Activated CD8-positive, alpha-beta T cell treated with anti-CD3 and anti-CD28 coated beads, Interleukin-2, amount 10 ng/mL, durations not matched to agents 7 days and 5 days (primary cell): ENCODE measurements at places on chromosomes 12 and 14. TPM values are rescaled to one million over a fixed set of nuclear protein-coding genes. Genes with fewer than 3 reads are reported as not detected.

The ARF3 gene
- 108 TPM for total RNA-seq

The FOXG1 gene
- not detected for total RNA-seq

DNA sequence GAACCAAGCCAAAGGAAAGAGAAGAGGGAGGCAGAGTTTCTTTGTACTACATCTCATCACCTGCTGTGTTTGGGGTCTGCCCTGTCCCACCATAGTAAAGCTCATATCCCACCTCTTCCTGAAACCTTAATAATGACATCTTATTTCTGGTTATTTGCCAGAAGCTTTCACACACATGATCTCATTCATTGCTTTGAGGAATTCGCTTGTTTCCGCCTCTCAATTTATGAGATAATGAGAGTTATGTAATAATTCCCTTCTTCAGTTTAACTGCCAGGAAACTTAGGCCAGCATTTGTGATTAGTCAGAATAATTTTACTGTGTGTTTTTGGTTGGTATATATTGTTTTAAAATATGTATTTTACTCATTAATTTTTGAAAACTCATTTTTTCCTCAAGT is 205.2 kb downstream of the CACNA1C start:
- DNase-seq: no peak

- DNase-seq: peak; percentile 27
Observed at GRCh38 chr14:100223332-100224201, 15.4 kb upstream of the YY1 start.

The SSPN gene
- total RNA-seq: not detected

- DNase-seq: no peak
Observed at GRCh38 chr12:42444192-42444943, 118.4 kb downstream of the PPHLN1 start.

GRCh38 chr14:60721326-60722106 is 2.6 kb downstream of the SIX4 start:
- DNase-seq: peak; percentile 42

DNA sequence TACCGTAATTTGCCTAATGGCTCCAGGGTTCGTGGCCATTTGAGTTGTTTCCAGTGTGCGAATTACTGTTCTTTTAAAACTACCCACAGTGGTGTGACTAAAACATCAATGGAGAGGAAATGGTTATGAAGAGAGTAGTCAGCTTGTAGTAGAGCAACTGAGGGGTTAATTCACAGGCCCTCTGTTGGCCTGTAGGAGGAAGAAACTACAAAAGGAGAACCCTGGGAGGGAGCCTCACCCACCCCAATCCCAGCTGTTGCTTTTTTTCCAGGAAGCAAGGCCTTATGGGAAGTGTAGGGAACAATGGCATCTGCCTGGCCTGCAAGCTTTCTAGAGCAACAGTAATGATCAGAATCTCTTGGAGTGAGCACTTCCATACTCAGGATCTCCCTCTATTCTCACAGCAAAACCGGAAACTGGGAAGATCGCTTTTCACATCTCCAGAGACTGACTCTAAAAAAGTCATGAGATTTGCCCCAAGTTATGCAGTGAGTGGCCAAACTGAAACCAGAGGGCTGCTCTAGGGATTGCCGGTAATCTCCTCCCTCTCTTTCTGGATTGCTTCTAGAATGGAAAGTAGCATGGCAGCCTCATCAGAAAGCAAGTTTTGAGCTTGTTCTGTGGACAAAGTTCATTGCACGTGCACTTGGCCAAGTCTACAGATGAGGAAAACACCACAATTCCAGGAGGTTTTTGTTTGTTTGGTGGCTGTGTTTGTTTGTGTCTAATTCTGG is 125.3 kb upstream of the PWP1 start:
- no peak for DNase-seq

- DNase-seq: no peak
Observed at GRCh38 chr12:128613837-128614590, 209.7 kb downstream of the SLC15A4 start.

The MLH3 gene
- 17.2 TPM for total RNA-seq

The PTPRB gene
- not detected for total RNA-seq

- DNase-seq: peak; percentile 79
Observed at GRCh38 chr12:104485651-104486362, 29.1 kb downstream of the CHST11 start.

DNA sequence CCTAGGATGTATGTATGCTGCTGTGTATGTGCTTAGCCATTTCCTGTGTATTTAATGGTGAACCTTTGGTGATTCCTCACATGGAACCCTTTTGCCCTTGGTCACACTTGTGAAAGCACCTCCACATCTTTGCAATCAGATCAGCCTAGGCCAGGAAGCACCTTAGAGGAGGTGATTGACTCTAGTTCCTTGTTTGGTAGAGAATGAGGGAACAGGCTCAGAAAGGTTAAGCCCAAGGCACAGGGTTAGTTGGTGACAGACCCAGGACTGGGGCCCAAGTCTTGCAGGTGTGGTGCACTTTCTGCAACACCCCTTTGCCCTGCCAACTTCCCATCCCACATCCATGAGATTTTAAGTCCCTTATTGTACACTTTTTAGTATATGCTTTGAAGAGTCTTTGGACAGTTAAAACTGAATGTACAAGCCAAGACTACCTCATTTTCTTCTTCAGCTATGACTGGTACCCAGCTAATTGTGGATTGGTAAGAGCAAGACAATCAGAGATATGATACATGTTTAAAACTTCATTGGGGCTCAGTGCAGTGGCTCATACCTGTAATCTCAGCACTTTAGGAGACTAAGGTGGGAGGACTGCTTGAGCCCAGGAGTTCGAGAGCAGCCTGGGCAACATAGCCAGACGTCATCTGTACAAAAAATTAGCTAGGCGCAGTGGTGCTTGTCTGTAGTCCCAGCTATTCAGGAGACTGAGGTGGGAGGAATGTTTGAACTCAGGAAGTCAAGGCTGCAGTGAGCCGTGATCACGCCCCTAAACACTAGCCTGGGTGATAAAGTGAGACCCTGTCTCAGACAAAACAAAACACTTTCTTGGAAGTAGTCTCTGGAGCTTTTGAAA is 71.1 kb downstream of the RASSF3 start:
- DNase-seq: no peak

DNA sequence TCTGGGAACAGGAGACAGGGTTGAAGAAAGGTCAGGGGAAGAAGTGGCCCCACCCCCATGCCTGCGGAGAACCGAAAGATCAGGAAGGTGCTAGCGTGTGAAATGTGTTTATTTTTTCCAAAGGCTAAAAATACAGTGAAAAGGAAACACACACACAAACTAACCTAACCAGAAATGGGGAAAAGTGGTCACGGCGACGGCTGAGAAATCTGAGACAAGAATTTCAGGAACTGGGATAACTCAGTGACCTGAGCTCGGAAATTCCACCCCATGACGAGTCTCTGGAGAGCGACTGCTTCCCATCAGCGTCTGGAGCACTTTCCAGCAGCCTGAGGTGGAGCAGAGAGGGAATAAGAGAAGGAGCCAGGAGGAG is 16.6 kb upstream of the RND1 start:
- no peak for DNase-seq

The C12orf60 gene
- 1.4 TPM for total RNA-seq

- DNase-seq: peak; percentile 59
Observed at GRCh38 chr14:91413547-91414474, 3.8 kb downstream of the CCDC88C start.

DNA sequence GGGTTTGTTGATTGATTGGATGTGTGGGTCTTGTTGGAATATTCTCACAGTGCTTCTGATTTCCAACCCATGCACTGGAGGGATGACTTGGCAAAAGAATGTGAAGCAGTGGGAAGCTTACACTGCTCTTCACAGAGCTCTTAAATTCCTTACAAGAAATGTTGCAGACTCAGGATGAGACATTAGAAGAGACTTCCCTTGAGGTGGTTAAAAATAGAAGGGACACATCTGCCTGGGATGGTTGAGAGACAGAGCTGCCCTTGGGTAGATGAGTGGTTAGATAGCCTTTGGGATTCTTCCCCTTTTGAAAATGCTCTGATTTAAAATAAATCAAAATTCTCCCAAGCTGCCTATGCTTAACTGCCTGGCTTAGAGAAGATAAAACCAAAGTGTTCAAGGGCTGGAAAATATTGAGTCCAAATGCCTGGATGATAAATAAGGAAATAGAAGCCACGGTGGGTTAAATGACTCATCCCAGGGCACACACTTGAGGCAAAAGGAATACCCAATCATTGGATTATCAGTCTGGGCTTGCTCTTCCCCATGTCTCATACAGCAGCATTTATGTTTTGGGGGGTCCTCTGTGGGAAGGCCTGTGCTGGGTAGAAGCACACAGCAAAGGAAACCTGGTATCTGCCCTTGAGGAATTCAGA is 264.3 kb downstream of the AKAP6 start:
- DNase-seq: no peak

GRCh38 chr14:92750994-92751400 is 2.6 kb upstream of the LGMN start:
- DNase-seq: no peak

- DNase-seq: no peak
Observed at GRCh38 chr12:88519802-88520435, 60.4 kb downstream of the KITLG start.

The CELA1 gene
- total RNA-seq: not detected

- DNase-seq: no peak
Observed at GRCh38 chr12:104786352-104786751, 171.7 kb downstream of the SLC41A2 start.

DNA sequence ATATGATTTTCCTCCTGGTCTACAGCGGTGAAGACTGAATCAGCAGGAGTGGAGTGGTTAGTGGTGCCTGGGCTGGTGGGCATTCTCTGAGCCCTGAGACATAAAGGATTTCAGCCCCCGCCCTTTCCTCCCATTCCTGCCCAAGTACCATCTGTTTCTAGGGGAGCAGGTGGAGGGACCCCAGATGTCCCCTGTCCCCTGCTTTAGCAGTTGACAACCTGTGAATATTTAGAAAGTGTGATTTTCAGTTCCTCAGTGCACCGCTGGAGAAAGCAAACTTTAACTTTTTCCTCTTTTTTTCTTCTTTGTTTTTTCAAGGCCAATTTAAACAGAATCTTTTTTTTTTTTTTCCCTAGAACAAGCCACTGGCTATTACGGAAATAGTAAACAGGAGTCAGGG is 163.8 kb upstream of the MYL2 start:
- DNase-seq: no peak

GRCh38 chr12:93008044-93008778 is 79.1 kb upstream of the EEA1 start:
- no peak for DNase-seq

GRCh38 chr14:58131386-58131785 is 20.6 kb downstream of the ARMH4 start:
- DNase-seq: no peak

The FOS gene
- 219 TPM for total RNA-seq

- DNase-seq: no peak
Observed at GRCh38 chr12:64633011-64633939, 23.0 kb downstream of the RASSF3 start.

GRCh38 chr12:48786591-48787544 is 2.0 kb downstream of the ADCY6 start:
- DNase-seq: no peak

The DTX1 gene
- total RNA-seq: not detected

DNA sequence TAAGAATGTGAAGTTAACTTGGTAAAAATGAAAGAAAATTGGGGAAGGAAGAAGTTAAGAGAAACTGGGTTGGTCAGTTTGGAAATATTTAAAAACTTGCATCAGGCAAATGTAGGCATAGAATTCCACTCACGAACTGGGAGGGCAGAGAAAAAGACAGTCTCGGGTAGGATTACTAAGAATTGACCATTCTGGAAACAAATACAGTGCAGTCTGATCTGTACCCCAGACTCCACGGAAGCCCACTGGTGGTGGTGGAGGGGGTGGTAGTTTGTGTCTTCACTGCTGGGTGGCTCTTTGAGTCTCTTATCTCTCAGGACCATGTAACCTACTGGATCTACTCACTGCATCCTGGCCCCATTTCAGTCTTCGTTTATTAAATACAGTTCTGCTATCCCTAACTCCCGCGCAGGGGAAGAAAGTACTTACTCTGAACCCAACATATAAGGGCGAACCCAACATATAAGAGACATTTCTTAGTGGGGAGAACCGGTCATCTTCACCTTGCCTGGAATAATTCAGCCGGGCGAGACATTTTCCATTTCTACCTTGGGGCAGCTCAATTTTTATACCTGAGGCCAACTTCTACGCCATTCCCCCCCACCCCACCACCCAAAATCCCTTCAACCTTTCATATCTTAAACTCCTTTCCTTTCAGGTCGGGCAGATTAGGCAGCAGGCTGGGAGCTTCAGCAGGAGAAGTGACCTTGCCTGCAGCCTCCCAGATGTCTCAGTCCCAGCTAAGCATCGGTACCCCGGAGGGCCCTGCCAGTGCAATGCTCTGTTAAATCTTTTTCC is 1.7 kb downstream of the SLC2A3 start:
- peak; percentile 46 for DNase-seq
